ENCODE measurements at places on chromosomes 11 and 22. TPM values are rescaled to one million over a fixed set of nuclear protein-coding genes. Genes with fewer than 3 reads are reported as not detected.

GRCh38 chr11:2445746-2446551, 1.1 kb downstream of the KCNQ1 start:
- H3K4me1 ChIP-seq: peaks cover 16% of the 10 kb centered on the region
- H3K36me3 ChIP-seq: peaks cover 11% of the 10 kb centered on the region
- H3K27me3 ChIP-seq: peaks cover 31% of the 10 kb centered on the region

DNA sequence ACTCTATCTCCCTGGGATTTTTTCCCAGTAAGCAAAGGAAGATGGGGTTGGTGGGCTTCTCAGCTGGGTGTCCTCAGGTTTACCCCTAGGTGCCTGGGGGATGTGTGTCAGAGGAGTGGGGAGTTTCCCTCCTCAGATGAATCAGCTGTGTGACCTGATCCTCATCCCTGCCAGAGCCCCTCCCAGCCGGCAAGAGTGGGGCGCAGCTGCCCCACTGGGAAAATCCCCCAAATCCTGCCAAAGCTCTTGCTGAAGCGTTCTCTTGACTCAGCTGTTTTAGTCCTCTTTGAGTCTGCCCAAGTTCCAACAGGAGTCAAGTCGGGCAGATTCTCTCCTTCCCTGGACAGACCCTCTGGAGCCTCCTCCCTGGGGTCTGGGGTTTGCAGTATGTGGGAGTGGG, 6.0 kb downstream of the C11orf68 start:
- H3K4me1 ChIP-seq: peaks cover 63% of the 10 kb centered on the region
- no peaks in the 10 kb centered on the region for H3K27me3 ChIP-seq
- no peak for DNase-seq
- peak overlapping the region; percentile 33 for H3K27ac ChIP-seq
- peaks cover 35% of the 10 kb centered on the region for H3K36me3 ChIP-seq
- no peak overlapping the region for H3K4me3 ChIP-seq

DNA sequence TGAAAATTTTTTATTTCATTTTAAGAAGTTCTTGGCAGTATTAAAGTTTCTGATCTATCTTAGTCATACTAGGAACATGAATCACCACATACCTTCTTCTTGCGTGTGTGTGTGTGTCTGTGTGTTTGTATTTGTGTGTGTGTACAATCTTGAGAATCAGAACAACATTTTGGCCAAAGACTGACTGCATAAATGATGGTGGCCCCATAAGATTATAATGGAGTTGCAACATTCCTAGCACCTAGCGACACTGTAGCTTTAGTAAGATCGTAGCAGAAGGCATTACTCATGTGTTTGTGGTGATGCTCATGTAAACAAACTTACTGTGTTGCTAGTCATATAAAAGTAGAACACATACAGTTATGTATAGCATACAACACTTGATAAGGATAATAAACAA, 205.4 kb downstream of the FAM76B start:
- no peak overlapping the region for H3K27ac ChIP-seq
- no peaks in the 10 kb centered on the region for H3K27me3 ChIP-seq
- H3K4me1 ChIP-seq: no peaks in the 10 kb centered on the region
- DNase-seq: no peak
- H3K4me3 ChIP-seq: no peak overlapping the region

- H3K4me1 ChIP-seq: no peaks in the 10 kb centered on the region
- peaks cover 7% of the 10 kb centered on the region for H3K27me3 ChIP-seq
- H3K4me3 ChIP-seq: no peak overlapping the region
Measured at GRCh38 chr11:47136327-47136726, 40.4 kb downstream of the ARFGAP2 start.

DNA sequence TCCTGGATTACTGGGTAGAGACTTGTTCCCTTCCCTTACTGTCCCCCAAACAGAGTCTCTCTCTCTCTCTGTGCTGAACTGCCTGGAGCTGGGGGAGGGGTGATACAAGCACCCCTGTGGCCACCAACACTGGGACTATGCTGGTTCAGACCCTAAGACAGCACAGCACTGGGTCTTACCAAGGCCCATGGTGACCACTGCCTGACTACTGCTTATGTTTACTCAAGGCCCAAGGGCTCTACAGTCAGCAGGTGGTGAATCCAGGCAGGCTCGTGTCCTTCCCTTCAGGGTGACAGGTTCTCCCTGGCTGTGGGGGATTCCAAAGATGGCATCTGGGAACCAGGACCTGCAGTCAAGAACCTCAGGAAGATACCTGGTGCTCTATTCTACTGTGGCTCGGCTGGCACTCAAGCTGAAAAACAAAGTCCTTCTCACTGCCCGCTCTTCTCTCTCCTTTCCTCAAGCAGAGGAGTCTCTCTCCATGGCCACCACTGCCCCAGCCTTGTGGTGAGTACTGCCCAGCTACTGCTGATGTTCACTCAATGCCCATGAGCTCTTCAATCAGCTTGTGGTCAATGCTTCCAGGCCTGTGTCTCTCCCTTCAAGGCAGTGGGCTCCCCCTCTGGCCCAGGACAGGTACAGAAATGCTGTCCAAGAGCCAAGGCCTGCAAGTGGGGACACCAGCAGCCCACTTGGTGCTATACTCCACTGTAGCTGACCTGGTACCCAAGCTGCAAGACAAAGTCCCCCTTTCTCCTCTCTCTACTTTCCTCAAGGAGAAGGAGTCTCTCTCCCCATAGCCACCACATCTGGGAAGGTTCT, 41.8 kb upstream of the SHANK2 start:
- DNase-seq: no peak
- no peak overlapping the region for H3K4me3 ChIP-seq
- no peaks in the 10 kb centered on the region for H3K27me3 ChIP-seq
- no peak overlapping the region for H3K27ac ChIP-seq

DNA sequence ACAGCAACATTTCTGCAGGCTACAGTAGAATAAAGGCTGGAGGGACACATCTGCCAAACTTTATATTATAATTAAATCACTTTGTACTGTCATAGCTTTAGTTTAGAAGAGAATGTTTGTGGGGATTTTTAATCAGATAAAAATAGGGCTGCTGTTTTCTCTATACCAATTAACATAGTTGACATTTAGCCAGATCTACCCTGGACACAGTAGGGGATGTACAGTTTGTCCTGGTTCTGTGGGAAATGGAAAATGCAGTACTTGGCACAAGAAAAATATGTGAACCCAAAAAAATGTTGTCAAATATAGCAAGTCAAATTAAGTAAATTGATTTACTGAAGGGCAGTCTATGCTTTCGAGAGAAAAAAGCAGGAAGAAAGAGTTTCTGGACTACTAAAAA, 20.8 kb upstream of the PICALM start:
- DNase-seq: no peak
- no peak overlapping the region for H3K27ac ChIP-seq
- H3K36me3 ChIP-seq: no peaks in the 10 kb centered on the region
- H3K27me3 ChIP-seq: no peaks in the 10 kb centered on the region

- no peaks in the 10 kb centered on the region for H3K4me1 ChIP-seq
- no peaks in the 10 kb centered on the region for H3K36me3 ChIP-seq
- no peak overlapping the region for H3K27ac ChIP-seq
- DNase-seq: no peak
Measured at GRCh38 chr11:117669062-117669461, 128.0 kb downstream of the DSCAML1 start.

The SCGB1A1 gene
- not detected for total RNA-seq

Measured in Calu3 (cell line).